D721Med (cell line): ENCODE measurements at places on chromosomes 11 and 22.

- DNase-seq: no peak
These were observed 87.9 kb downstream of the NCAM1 start for GRCh38 chr11:113048820-113049768.

DNA sequence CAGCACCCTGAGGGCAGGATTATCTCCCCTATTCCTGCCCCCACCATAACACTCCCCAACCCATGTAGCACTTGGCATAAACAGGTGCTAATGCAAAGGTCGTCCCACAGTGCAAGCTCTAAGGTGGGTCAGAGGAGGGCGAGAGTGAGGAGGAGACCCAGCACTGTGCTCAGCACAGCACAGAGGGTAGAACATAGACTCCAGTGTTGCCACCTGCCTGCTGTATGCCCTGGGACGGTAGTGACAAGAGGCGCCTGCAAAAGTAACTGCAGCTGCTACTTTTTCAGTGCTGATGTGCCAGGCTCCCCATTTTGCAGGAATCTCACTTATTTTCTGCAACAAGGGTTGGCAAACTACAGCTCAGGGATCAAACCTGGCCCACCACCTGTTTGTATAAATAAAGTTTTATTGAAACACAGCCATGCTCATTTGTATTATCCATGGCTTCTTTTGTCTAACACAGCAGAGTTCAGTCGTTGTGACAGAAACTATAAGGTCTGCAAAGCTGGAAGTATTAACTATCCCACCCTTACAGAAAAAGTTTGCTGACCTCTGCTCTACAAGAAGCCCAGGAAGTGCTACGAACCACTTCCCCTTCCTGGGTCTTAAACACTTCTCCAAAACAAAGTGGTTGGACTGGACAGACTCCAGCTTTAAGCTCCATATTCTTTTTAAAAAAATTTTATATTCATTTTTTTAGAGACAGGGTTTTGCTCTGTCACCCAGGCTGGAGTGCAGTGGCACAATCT lies 16.9 kb upstream of the CDC42BPG start:
- no peak for DNase-seq

- no peak for DNase-seq
These were observed 19.7 kb downstream of the ISX start for GRCh38 chr22:35085621-35086020.

GRCh38 chr22:28955817-28956216 lies 72.4 kb downstream of the ZNRF3 start:
- DNase-seq: no peak

- no peak for DNase-seq
These were observed 41.4 kb downstream of the MUC2 start for GRCh38 chr11:1116104-1116503.

DNA sequence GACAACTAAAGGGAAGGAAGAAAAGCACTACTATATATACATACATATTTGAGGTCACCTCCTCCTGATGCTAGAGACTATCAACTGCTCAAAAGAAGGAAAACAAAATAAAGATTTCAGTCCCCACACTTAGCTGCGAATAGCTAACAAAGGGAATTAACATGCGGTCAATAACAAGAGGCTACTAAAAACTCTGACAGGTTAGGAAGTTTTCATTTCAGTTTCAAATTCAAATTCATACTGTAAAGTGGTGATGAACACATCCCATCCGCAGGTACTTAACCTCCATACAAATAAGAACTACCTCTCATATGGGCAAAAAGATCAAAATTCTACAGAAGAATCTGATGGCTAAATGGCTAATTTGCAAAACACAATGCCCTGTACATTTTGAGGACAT lies 2.6 kb downstream of the NAP1L4 start:
- no peak for DNase-seq

- DNase-seq: no peak
These were observed 16.0 kb downstream of the TBX1 start for GRCh38 chr22:19776433-19777031.

DNA sequence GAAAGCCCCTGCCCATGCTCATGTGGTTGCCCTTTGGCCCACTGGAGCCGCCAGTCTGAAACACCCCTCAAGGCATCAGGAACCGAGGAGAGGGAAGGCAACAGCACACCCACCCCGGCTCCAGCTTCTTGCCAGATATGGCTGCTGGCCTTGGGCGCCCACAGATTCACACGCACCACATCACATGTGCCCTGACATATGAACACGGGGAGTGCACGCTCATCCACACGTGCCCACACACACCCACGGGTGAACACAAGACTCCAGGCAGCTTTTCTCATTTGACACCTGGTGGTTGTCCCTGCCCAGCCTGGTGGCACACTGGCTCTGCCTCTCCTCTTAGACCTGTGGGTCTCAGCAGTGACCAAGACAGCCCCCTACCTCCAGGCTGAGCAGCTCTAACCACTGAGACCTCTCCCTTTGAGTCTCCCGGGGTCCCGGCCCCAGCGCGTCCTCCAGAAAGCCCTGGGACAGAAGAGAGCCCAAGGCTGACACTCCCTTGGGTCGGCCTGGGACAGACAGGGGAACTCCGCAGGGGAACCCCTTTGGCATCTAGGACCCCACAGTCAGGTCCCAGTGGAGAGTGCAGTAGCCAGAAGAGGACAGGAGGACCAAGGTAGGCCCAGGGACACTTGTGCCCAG lies 2.7 kb upstream of the MAPK12 start:
- DNase-seq: no peak

DNA sequence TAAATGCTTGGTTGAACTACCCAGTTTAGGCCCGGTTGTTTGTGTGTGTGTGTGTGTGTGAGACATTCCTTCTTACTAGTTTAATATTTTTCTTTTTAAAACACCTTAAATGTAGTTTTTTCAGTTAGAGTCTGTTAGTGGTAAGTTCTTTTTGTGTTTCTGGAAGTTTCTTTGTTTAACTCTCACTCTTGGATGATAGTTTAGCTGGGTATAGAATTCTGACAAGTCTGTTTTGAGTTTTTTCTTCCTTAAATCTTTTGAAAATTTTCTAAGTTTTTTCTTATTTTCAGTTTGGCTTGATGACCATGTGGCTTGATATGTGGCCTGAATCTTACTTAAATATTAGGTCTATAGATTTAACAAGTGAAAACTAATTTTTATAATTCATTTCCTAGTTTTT lies 60.1 kb downstream of the PDE3B start:
- DNase-seq: no peak

DNA sequence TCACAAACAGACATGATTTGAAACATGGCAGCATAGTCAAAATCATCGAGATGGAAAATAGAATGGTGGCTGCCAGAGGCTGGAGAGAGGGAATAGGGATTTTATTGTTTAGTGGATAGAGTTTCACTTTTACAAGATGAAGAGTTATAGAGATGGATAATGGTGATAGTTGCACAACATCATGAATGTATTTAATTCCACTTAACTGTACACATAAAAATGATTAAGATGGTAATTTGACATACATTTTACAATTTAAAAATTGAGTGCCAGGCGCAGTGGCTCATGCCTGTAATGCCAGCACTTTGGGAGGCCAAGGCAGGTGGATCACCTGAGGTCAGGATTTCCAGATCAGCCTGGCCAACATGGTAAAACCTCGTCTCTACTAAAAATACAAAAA lies 21.2 kb downstream of the TTC28 start:
- no peak for DNase-seq

DNA sequence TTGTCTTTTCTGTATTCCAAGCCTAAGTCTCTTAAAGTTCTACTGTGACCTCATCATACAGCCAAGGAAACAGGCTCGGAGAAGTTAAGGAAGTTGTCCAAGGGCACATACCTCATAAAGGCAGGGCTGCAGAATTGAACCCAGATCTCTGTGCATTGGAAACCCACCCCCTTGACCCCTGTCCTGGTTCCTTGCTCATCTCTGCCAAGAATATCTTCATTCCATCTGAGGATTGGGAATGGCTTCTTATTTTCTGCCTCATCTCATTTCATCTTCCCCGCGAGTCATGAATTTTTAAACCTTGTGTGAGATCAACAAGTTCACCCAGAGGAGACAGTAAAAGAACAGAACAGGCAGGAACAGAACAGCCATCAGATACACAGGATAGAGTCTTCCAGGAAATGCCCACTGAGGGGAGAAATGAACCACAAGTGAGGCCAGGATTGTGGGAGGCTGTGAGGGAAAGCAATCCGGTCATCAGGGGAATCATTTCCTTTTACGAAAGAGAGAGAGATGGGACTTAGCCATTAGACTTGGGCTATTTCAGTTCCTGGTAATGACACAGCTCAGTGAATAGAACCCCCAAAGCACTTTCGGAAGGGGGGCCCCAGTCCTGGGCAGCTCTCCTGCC lies 34.4 kb upstream of the LRRC10B start:
- no peak for DNase-seq

GRCh38 chr22:45200860-45201511 lies 37.3 kb downstream of the NUP50 start:
- DNase-seq: no peak

DNA sequence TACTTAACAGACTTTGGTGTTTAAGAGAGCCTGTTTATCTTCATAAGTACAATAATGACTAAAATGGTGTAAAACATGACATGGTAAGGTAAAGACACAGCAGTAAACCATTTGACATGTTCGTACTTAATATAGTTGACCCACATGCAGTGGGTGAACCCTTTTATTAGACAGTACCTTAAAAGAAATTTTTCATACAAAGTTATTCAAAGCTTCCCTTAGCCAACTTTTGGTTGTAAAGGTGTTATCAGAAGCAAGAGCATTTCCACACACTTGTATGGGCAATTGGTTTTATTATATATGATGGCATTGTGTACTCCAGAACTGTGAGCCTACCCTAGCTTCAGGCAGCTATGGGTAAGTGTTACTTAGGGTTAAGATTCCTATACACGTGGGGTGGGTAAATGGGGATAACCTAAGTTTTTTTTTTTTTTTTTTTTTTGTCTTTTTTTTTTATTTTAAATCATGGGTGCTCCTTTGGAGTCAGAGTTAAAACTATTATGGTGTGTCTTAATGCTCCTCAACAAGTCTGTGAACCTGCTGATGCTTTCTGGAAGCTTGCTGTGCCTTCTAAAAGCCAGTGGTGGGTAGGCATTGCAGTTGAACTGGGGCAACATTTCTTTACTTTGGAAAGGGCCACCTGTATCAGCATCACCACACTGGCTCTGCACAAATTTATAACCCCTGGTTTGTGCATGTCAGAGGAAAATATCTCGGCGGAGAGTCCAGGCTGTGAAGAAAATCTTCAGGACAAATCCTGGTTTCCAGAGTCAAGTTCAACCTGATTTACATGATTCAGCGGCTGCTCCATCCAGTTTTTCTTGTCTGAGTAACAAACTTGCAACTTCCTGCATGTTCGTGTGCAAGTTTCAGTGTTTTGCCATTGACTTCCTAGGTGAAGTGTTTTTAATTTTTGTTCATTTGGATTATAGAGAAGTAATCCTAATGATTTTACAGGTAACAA lies 3.3 kb downstream of the PCF11 start:
- DNase-seq: no peak

- DNase-seq: no peak
These were observed 78.9 kb upstream of the TBCEL start for GRCh38 chr11:120945042-120945441.

- DNase-seq: no peak
These were observed 17.8 kb downstream of the MYO18B start for GRCh38 chr22:25759825-25760231.

GRCh38 chr11:134661660-134662059 lies 249.6 kb upstream of the B3GAT1 start:
- DNase-seq: no peak

GRCh38 chr11:81092522-81092921 lies 1641.1 kb downstream of the FAM181B start:
- DNase-seq: no peak

GRCh38 chr11:102843489-102843888 lies at the start of gene MMP3:
Gene MMP3 (minus strand): TSS chr11:102843609. CDS start chr11:102843546, 63 bp downstream.
- DNase-seq: no peak

GRCh38 chr11:122150216-122151124 lies 34.5 kb upstream of the BLID start:
- no peak for DNase-seq

DNA sequence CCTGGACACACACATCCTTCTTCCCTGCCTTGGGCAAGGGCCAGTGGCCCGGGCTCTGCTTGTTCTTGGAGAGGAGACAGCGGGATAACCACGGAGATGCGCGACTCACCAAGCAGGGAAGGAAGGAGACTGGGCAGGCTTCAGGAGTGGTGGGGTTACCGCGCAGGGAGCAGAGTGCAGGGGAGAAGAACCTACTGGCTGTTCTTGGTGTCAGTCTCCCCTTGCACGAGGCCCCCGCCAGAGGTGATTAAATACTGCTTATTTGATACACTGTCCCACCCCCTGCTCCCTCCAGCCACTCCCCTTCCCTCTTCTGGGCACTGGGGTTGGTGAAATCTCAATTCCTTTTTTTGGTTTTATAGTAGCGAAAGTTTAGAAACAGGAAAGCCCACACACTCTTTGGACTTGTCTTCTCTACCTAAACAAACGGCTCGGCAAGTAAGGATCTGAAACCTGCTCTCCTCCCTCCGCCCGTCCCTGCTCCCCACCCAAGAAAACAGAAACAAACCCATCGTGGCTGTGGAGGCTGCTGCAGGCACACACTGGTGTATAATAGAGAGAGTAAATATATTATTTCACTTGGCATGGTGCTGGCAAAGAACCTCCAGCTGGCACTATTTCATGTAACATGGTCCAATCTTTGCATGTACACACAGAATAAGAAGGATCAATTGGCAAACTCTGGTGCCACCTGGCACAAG lies 10.8 kb downstream of the LARGE2 start:
- no peak for DNase-seq

GRCh38 chr22:24417200-24417599 lies 10.2 kb upstream of the ADORA2A start:
- DNase-seq: no peak

DNA sequence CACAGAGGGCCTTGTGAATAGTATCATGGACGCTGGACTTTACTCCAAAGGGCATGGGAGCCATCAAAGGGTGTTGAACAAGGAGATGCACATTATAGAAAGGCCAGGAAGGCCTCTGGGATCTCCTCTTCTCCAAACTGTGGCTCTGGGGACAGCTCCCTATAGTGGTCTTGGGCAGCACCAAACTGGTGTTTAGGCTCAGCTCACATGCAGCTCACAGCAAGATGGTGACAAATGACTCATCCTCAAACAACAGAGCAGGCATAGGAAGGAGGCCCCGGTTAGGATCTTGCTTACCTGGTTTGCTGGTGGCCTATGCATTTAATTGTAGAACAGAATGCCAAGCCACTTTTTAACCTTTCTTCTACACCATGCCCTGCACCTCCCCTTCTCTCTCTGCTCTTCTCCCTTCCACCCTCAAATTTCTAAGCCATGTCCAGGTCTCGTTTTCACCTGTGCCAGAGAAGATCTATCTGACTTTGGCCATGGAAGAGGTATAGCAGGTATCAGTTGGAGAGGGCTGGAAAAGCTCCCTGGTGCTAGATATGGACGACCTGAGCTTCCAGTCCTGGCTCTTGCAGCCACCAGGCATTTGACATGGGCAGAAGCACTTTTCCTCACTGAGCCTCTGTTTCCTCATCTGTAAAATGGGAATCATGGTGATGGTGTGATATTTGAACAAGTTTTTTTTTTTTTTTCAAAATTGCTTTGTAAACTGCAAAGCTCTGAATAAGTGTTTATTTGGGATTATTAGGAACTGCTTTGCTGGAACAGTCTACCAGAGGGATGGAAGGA lies 14.4 kb upstream of the EHF start:
- no peak for DNase-seq
